ENCODE measurements at places on chromosomes 16 and 17.

DNA sequence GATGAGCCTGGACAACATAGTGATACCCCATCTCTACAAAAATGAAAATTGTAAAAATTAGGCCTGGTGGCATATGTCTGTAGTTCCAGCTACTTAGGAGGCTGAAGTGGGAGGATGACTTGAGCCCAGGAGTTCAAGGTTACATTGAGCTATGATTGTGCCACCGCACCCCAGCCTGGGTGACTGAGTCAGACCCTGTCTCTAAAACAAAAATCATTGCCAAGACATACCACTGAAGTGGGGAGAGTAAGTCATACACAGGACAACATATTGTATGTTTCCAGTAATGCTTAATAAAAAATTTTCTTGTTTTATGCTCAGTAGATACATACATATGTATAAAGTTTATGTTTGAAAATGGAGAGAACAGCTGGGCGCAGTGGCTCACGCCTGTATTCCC lies 39.2 kb downstream of the NDE1 start:
- no peak for DNase-seq

GRCh38 chr17:10117581-10118001 lies 80.8 kb downstream of the GAS7 start:
- DNase-seq: peak; percentile 82

DNA sequence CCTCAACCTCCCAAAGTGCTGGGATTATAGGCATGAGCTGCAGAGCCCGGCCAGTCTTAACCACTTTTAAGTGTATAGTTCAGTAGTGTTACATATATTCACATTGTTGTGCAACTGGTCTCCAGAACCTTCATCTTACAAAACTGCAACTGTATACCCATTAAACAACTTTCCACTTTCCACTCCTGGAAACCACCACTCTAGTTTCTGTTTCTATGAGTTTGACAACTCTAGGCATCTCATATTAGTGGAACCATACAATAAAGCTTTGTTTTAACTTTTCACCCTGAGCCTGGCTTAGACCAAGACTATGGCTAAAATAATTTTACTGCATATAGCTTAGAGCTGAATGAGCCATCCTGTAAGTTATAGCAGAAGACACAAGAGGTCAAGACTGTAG lies 108.0 kb upstream of the GOT2 start:
- DNase-seq: no peak

GRCh38 chr17:71741836-71742235 lies 379.0 kb upstream of the SOX9 start:
- no peak for DNase-seq

DNA sequence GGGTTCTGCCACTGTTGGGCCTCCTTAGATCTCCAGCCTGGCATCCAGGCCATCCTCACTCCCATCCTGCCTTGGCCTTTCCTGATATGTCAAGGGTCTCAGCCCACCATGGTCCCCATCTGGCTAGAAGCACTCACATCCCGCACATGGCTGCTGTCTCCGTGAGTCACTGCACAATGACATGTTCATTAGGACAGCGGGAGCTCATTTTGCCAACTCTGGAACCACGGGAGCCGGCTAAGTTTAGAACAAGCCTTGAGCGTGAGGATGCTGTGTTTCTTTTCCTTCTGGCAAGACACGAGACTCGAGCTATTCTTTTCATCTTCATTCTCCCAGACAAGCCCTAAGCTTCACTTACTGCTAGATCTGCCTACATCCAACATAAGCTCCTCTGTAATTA lies 65.7 kb upstream of the KSR1 start:
- DNase-seq: no peak

GRCh38 chr17:13581925-13582324 lies 19.8 kb downstream of the HS3ST3A1 start:
- no peak for DNase-seq

- DNase-seq: no peak
These were observed 12.1 kb upstream of the POLR3E start for GRCh38 chr16:22285080-22285479.

Measured in NCI-H524 treated with DMSO at 0.1 percent for 48 hours (cell line).